NCI-H2171 treated with DMSO at 0.1 percent for 48 hours (cell line): ENCODE measurements at places on chromosomes 7 and 10.

DNA sequence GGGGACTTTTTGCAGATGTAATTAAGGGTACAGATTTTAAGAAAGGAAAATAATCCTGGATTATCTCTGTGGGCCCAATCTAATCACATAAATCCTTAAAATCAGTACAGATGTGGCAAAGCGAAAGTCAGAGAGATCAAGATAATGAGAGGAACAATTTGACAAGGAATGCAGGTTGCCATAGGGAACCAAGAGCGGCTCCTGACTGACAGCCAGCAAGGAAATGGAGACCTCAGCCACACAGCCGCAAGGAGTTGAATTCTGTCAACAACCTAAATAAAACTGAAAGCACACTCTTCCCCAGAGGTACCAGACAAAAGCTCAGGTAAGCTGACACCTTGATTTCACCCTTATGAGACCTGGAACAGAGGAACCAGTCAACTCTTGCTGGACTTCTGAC is 3.4 kb upstream of the PNPLA8 start:
- DNase-seq = no peak

- peak; percentile 70 for DNase-seq
Measured at GRCh38 chr10:71213127-71213621, 804 bp downstream of the UNC5B start.

- DNase-seq = peak; percentile 78
Measured at GRCh38 chr7:2157473-2158279, 75.1 kb downstream of the MAD1L1 start.

DNA sequence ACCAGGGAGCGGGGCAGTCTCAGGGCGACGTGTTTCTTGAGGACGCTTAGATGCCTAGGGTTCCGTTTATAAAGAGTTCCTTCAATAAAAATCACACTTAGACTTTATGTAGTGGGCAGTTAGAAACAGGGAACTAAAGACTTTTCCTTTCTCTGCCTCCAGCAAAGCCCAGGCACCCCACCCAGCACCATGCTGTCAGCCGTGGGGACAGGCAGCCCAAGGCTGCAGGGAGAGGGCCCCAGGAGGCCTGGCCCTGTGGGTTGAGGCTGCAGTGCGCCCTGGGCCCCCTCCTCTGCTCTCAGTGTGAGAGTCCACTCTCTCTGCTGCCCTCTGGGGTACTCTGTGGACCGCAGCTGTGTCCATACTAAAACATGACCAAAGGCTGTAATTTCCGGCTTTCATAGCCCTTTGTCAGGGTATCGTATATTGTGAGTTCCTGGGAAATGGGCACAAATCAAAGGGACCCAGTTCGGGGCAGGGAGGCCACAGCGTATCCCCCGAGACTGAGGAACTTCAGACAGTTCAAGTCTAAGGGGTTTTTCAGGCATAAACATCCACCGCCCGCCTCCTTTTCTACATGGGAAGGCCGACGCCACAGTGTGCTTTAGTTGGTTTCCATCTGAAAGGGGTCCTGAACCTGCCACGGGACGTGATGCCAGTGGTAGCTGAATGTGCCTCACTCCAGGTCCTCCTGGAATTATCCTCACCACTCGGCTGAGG is 59.7 kb downstream of the DNAJB6 start:
- DNase-seq = no peak

GRCh38 chr10:12097791-12098190 is 29.0 kb downstream of the DHTKD1 start:
- DNase-seq = peak; percentile 77
